ENCODE measurements at places on chromosomes 4 and X. TPM values are rescaled to one million over a fixed set of nuclear protein-coding genes. Genes with fewer than 3 reads are reported as not detected.
A peak's percentile ranks its signal among the peaks of the same experiment; 100 is the strongest.

DNA sequence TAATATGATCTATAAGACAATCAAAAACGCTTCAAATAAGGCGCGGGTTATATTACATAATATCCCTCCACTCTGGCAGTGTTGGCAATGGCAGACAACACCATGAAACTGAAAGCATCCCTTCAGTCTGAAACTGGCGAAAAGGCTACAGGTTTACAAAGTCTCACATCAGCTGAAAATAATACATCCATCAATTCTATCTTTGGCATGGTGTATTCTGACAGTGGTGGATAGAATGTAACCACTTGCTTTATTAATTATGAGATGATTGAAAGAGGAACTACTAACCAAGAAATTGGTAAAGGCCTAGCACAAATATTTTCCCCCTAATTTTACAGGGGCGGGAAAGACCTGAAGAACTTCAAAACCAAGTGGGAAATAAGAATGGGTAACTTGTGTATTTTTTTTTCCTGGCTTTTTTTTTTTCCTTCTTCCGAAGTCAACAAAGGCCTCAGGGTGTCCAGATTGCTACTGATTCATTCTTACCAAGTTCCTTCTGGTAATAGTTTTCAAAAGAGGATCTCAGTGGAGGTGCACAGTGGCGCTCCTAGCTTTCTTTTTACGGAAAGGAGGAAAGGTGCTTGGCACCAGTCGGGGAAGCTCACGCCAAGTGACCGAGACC lies 728 bp downstream of the UBA6 start:
- no peak for DNase-seq

- no peak for DNase-seq
These were observed 184.2 kb upstream of the GPRIN3 start for GRCh38 chr4:89491761-89492160.

Gene RTL5
- 0.07 TPM for total RNA-seq

- DNase-seq = no peak
These were observed 71.8 kb downstream of the NBDY start for GRCh38 chrX:56800801-56801200.

- DNase-seq = no peak
These were observed 30.7 kb upstream of the PITX2 start for GRCh38 chr4:110653321-110654253.

Gene GPAT3
- total RNA-seq = 4.7 TPM

- no peak for DNase-seq
These were observed 60.2 kb downstream of the GASK1B start for GRCh38 chr4:158112611-158113010.

GRCh38 chrX:19256986-19257385 lies 86.7 kb upstream of the PDHA1 start:
- DNase-seq = no peak

Gene CLDN22
- not detected for total RNA-seq

Gene TMEM128
- 15.1 TPM for total RNA-seq

- no peak for DNase-seq
These were observed 90.6 kb downstream of the SORBS2 start for GRCh38 chr4:185721190-185722028.

GRCh38 chrX:106932960-106933537 lies 12.8 kb downstream of the CLDN2 start:
- DNase-seq = no peak

Gene VSIG1
- total RNA-seq = 2.6 TPM

- no peak for DNase-seq
These were observed 131.8 kb downstream of the ENOX2 start for GRCh38 chrX:130771230-130771629.

- DNase-seq = no peak
These were observed at the start of gene POU3F4 for GRCh38 chrX:83508006-83508405. TSS of gene POU3F4 (plus strand) at chrX:83508290. CDS start at chrX:83508325, 35 bp downstream.

GRCh38 chr4:10506077-10506476 lies 48.9 kb upstream of the ZNF518B start:
- DNase-seq = no peak

Gene FABP2
- not detected for total RNA-seq

GRCh38 chr4:61520681-61521160 lies 320.6 kb downstream of the ADGRL3 start:
- peak; percentile 60 for DNase-seq

GRCh38 chr4:122873146-122873545 lies 46.5 kb downstream of the FGF2 start:
- DNase-seq = no peak

DNA sequence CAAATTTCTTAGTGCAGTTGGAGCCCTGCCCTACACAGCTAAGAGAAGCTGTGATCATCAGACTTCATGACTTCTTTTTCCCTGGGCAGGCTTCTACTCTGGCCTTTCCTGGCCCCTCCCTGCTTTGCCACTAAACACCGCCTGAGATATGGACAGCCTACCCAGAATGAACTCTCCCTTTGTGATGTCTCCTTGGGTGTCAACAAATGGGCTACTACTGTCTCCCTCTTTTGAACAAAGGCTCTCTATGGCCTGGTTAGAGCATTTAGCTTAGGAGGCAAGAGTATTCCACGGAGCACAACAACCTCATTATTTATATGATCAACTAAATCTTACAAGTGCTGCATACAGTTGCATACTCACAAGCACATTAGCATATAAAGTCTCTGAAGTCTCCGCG lies 127.6 kb upstream of the HCCS start:
- DNase-seq = no peak
